ENCODE measurements at places on chromosomes 1 and 21. TPM values are rescaled to one million over a fixed set of nuclear protein-coding genes. Genes with fewer than 3 reads are reported as not detected.
A peak's percentile ranks its signal among the peaks of the same experiment; 100 is the strongest.

GRCh38 chr1:59061876-59062275 lies 235.0 kb upstream of the FGGY start:
- DNase-seq = peak; percentile 48

GRCh38 chr1:25137106-25137505 lies 95.2 kb downstream of the SYF2 start:
- DNase-seq = no peak

DNA sequence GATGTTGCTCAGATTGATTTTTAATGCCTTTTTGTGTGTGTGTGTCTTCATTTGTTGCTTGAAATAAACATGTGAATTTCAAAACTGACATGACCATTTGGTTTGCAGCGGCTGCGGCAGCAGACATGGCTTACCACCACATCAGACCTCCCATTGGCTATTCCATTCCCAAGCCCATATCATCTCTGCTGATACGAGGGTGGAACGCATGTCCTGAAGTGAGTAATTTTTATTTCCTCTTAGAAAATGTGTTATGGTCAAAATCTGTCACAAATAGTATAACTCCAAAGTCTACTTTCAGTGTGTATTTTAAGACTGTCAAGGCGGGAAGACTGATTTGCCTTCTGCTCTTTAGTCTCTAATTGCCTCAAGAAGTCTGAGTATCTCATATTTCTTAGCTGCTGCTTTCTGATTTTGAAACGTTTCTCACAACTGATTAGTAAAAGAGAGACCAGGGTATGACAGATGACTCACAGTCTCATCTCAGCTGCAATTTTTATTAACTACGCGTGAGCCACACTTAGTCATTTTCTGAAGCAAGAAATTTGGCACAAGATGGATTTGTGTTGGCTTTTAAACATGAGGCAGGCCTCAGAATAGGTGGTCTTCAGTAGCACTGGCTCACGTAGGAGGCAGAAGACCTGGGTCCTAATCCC lies 49.0 kb downstream of the LRRC53 start:
- no peak for DNase-seq

- no peak for DNase-seq
These were observed 724 bp downstream of the DOCK7 start for GRCh38 chr1:62687421-62687902.

GRCh38 chr1:159023723-159024122 lies 14.0 kb downstream of the IFI16 start:
- no peak for DNase-seq

DNA sequence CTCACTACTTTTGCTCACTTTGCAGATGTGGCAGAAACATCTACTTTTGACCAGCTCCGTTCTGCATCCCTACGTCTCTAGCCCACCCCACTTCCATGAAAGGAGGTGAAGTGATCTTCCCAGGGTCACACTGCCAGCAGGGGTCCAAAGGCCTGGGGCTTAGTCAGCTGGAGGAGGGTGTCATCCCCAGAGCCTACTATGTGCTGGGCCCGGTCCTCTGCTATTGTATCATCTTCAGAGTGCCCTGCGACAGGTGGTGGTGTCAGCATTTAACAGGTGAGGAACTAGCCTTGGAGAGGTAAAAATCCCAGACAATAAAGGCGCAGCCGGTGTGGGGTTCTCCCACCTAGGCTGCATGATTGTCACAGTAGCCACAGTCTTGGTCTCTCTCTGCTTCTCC lies 5.6 kb upstream of the BSND start:
- DNase-seq = no peak

- no peak for DNase-seq
These were observed 438.2 kb upstream of the LRRC7 start for GRCh38 chr1:69129538-69129937.

- DNase-seq = no peak
These were observed 32.7 kb upstream of the TMEM125 start for GRCh38 chr1:43237121-43237520.

DNA sequence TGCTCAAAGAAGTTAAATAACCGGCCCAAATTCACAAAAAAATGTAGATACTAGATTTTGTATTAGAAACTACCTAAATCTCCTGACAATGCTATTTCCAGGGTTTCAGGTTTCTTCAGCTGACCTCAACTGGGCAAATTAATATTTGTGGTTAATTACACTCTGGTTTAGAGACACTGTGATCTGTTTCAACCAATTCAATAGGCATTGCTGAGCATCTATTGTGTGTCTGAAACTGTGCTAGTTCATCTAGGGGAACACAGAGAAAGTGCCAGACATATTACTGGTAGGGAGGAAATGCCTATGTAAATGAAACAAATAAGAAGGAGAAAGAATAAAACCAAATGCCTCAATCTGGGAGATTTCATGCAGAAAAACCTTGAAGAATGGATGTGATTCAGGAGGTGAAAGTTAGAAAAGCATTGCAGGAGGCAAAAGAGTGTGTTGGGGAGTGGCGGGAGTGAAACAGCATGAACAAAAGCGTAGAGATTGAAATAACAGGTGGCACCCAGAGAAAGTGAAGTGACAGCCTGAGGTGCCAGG lies 51.3 kb upstream of the IVNS1ABP start:
- no peak for DNase-seq

- no peak for DNase-seq
These were observed 1266.0 kb upstream of the ADGRL4 start for GRCh38 chr1:80272495-80272894.

DNA sequence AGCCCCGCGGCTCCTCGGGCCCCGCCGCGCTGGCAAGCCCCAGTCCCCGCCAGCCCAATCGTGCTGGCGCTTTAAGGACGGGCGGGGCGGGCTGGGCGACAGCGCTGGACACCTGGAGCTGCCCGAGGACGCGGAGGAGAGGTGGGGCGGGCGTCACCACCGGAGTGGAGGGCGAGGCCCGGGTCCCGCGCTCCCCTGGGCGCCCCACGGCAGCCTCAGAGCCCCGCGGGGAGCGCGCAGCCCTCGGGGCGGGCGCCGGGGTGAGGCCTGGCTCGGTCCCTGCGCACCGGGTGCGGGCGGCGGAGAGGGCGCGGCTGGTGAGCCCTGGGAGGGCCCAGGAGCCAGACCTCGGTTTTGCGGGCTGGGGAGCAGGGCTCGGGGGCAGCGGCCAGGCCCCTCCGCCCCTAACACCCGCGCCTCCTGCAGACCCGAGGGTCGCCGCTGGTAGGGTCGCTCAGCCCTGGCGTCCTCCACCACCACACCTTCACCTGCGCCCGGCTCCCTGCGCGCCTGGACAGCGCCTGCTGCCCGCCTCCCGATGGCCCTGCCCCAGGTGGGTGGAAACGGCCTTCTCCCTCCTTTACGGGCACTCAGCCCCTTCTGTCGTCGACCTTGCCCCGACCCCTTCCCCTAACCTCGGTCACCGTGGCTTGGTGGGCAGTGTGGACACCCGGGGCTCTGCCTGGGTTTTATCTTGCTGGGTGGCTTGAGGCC lies at the start of gene TMEM61:
Gene TMEM61 (plus strand): TSS at position 101 of the 714 bp plus-strand sequence. CDS start 438 bp downstream, at position 539.
- no peak for DNase-seq

DNA sequence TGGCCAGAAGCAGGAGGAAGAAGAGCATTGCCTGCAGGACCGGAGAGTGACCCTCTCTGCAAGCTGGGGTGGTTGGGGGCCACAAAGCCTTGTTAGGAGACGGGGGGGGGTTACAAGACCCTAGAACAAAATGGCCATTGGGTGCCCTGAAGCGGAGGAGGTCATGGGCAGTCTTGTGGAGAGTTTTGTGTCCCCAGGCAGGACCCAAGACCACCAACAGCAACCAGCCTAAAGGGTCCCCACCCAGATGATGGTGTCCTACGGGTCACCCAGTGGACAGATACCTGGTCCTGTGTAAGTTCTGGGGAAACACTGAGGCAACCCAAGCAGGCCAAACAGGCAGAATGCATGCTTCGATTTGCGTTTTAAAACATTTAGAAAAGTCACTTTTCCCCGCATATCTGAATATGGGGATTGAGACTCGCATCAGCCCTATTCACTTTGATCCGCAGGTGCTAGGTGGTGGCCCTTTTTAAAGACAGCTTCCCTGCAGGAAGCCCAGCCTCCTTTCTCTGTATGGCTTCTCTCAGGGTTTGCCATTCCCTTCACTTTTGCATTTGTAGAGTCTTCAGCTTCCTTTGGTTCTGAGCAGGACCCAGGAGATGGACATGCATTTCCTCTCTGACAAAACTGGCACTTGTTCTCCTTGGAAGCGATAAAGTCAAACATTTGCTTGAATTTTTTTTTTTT lies 21.1 kb downstream of the GNG4 start:
- DNase-seq = no peak

GRCh38 chr1:101588677-101589076 lies 351.9 kb downstream of the S1PR1 start:
- no peak for DNase-seq

GRCh38 chr1:51616490-51616889 lies 402 bp upstream of the OSBPL9 start:
- no peak for DNase-seq

DNA sequence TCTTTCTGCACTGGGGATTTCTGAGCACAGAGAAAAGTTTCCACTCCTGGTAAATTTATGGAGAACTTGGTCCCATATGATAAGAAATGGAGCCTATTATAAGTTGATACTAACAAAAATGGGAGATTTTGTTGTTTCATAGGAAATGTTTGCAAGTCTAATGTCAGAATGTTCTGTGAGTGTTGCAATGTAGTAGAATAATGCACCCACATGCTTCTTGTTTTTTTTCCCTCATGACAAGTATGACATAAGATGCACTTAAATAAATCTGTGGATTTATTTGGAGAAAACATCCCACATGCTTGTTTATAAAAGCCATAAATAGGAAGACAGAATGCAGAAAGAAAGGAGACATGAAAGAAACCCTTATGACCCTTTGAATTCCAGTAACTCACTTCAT lies 50.8 kb upstream of the KCNJ6 start:
- no peak for DNase-seq

DNA sequence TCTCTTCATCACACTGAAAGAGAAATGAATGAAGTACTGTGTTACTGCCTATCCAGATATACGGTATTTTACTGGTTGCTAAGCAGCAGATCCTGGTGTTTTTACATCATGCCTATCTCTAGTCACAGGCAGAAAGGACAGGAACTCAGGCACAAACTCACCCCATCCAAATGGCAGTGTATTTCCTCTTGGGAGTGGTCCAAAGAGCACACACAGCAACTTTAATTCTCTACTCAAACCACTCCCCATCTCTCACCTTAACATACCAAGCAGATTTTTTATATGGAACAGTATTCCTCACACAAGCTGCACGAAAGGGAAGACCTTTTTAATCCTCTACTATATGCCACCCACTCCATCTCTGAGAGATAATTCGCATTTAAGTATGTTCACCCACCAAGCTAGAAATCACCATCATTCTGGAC lies 27.3 kb downstream of the EIF4G3 start:
- DNase-seq = no peak

- no peak for DNase-seq
These were observed 21.3 kb downstream of the ZNF362 start for GRCh38 chr1:33277488-33278084.

DNA sequence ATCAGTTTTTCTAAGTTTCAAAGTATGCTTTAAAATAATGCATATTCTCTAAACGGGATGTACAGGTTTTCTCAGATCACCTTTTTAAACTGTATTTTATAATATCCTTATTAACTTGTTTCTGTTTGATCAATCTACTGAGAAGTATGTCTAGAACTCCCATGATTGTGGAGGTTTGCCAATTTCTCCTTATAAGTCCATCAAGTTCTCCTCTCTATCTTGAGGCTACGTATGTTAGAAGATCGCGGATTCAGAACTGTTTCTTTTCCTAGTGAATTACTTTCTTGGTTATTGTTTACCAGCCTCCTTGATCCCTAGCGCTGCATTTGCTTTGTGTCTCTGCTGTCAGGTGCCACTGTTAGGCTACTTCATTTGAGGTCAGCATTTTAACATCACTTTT lies 89.2 kb downstream of the NPHP4 start:
- DNase-seq = no peak

GRCh38 chr1:184373155-184373554 lies 13.7 kb upstream of the C1orf21 start:
- DNase-seq = no peak

- DNase-seq = peak; percentile 59
These were observed 6.4 kb upstream of the BRWD1 start for GRCh38 chr21:39319814-39320332.

GRCh38 chr1:93729502-93729901 lies 47.9 kb upstream of the BCAR3 start:
- no peak for DNase-seq

CELF3 gene
- 16.1 TPM for polyA plus RNA-seq

CGN gene
- 0.77 TPM for polyA plus RNA-seq

CA6 gene
- not detected for polyA plus RNA-seq

RORC gene
- polyA plus RNA-seq = 1.7 TPM

TOMM40L gene
- 13.2 TPM for polyA plus RNA-seq

HTR6 gene
- not detected for polyA plus RNA-seq

Data from adrenal gland (tissue), 19 donors.